ENCODE measurements at places on chromosomes 5 and 9.

GRCh38 chr5:7348168-7348854, 47.6 kb upstream of the ADCY2 start:
- no peak for DNase-seq

DNA sequence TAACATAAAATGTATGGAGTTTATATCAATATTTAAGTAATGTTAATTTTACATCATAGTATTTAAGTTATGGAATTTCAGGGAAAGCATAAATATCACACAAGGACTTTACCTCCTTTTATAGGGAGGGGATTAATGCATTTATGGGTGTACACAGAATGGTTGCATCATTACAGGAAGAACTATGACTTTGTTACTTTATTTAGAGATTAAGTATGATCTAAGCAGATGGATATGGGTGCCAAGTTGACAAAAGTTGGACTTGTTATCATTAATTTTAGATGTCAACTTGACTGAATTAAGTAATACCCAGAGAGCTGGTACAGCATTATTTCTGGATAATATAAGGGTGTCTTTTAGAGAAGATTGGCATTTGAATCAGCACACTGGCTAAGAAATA, 160.5 kb upstream of the CDH10 start:
- no peak for DNase-seq

DNA sequence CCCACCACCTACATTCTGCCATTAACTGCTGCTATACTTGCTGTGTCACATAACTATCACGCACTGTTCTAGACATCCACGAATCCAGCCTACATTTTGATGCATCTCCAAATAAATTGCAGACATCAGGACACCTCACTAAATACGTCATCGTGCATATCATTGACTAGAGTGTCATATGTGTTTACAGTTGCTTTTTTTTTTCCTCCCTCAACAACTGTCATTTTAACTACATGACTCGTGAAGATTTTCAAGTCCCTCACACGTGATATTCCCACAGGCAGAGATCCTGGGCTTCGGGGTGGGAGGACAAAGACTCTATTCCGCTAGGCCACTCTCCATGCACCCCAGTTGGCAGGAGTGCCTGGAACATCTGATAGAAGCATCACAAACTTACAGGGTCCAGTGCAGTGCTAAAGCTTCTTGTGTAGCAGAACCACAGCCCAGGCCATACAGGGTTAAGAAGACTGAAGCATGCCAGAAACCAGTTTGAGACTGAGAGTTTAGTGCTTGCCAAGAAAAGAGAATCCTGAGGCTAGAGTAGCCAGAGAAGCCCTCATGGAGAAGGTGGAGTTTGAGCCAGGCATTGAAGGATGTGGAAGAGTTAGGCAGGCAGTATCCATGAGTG, 1.1 kb downstream of the PCYOX1L start:
- no peak for DNase-seq

DNA sequence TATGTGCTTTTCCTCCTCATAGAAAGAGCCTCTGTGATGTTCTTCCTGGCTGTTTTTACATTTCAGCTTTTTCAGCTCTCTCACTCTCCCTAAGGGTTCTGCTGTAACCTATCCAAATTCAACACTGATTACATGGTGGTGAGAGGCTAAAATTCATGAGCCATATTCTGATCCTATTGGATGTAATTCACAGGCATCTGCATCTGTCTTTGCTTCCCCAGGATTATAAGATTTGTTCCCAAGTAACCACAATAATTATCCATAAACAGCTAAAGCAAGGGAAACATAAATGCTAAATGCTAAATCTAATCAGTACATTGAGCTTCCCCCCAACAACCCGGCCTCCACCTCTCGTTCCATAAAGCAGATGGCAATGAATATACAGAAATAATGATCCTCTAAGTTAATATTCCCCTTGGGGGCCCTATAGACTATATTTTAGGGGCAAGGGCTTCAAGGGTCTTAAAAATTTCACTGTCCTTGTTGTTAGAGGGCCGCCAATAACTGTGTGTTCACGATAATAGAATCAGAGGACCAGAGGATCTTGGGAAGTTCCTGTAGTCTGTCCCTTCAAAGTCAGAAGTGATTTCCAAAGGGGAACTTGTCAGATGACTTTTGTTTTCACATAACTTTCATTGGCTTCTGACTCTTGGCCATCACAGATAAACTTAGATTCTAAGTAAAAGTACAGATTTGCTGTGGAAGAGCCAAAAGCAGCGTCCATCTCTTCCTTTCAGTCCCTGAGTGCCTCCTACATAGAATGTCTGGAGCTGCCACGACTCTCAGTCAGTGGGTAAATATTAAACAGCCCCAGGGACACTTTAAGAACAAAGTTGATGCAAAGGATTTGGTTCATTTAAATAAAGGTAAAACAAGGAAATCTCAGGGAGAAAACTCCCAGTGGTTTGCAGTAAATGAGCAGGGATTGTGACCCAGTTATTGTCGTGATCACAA, 125.6 kb downstream of the ALDH1A1 start:
- no peak for DNase-seq

DNA sequence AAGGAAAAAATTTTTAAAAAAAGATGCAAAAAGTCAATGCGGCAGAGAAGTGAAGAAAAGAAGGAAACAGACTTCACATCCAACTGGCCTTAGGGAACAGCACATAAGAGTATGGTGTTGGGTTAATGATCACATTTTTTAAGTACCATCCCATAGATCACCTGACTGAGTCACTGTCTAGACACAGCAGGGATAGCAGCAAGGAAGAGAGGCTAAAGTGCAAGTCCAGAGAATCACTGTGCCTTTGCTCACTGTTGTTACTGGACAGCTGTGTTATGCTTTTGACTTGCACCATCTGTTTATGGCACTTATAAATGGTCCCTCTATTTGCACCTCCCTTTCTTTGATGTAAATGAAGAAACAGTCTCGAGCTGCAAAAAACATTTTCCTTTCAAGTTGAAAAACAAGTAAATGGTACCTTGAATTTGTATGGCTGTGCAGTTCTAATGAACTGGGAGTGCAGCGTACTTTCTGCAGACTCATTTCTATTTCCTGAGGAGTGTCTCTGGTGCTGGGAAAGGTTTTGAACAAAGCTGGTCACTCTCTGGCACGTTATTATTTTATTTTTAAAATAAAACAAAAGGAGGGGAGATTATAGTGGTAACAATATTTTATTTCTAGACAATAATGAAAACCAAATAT, 84.2 kb downstream of the TRPM6 start:
- no peak for DNase-seq

GRCh38 chr9:76835571-76836283, 70.2 kb downstream of the PRUNE2 start:
- DNase-seq = no peak

DNA sequence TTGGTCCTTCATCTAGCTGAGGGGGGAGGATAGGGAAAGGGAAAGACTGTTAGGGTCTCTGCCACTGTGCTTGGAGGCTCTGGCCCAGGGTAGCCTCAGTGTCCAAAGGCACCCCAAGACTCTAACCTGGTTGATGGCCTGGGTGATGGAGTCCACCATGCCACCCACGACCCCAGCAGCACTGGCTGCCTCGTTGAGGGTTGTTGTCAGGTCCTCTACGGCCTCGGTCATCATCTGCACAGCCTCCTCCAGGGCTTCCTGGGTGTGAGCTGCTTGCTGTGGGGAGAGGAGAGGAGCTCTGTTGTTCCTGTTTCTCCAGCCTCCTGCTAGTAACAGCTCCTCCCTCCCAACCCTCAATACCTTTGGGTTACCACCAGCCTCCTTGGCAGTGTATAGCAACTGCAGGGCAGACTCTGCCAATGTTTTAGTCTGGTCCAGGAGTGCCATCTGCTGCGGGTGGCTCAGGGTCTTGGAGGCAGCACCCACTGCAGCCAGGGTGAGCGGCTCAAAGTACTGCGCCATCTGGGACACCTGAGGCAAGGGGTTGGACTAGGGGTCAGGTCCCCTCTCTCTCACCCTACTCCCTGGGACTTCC, 16.2 kb upstream of the TPM2 start:
- no peak for DNase-seq

- no peak for DNase-seq
Measured at GRCh38 chr9:124975131-124975530, 34.2 kb upstream of the GOLGA1 start.

GRCh38 chr5:102453716-102454115, 45.1 kb downstream of the SLCO6A1 start:
- no peak for DNase-seq

DNA sequence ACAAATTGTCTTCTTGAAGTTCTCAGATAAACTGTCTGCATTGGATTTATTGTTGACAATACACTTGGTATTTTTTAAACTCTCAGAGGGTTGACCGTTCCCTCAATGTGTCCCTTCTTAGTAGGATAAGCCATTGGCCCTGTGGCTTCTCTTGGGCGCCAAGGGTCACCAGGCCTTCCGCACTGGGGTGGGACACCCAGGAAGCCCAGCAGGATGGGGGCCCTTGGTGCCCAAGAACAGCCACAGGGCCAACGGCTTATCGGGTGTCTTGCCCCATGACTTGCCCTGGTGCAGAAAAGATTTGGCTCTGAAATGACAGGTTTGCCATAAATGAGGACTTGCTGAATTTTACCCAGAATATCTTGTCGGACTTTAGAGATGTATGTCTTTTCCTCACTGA, 375.0 kb downstream of the IRX2 start:
- no peak for DNase-seq

GRCh38 chr9:91177661-91178280, 183.9 kb downstream of the AUH start:
- DNase-seq = no peak

- no peak for DNase-seq
Measured at GRCh38 chr9:133258061-133259015, 16.7 kb downstream of the ABO start.

DNA sequence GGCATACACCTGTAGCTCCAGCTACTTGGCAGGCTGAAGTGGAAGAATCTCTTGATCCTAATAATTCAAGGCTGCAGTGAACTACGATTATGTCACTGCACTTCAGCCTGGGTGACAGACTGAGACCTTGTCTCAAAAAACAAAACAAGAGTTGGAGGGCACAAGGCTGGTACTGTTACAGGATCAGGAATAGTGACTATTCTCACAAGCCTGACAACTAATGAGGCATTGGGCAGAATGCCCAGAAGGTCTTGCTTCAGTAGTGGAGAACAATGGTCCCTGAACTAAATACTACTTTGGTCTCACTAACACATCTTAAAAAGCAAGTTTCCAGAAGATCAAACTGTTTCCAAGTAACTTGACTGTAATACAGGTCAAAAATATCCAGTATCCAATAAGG, 182.9 kb upstream of the RFX3 start:
- no peak for DNase-seq

DNA sequence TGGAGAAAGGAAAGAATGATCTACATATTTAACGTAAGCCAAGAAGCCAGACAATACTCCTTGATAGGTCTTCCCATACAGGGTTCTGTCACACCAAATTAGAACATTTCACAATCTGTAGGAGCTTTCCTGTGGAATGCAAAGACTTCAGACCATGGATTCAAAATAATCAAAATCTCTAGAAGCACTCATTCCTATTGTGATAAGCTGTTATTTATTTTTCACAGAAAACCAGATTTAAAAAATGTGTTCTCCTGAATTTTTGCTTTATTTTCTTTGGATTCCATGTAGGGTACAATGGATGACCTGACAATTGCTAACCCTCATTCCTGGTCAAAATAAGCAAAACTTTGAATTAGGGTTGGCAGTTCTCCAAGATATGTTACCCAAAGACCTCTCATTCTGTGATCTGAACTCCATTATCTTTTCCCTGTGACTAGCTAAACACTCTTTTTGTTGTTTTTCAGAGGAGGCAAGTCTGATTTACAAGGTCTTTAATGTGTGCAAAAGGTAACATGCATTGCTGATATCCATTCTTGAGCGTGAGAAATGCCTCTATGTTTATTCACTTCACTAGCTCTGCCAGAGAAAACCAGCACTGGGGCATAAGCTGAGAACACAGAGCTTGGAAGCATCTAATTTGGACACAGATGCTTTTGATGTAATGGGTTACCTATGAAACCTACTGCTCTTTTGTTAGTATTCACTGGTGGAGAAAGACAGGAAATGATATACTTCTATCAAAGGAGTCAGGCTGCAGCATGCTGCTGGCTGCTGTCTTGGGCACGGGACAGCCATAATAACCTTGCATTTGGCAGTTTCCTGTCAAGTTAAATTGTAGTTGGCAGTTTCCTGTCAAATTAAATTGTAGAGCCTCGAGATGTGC, 31.4 kb downstream of the ACTBL2 start:
- DNase-seq = no peak

- DNase-seq = no peak
Measured at GRCh38 chr5:43780586-43780985, 177.6 kb downstream of the NNT start.

GRCh38 chr9:122453677-122454135, 24.0 kb downstream of the OR1J1 start:
- no peak for DNase-seq

DNA sequence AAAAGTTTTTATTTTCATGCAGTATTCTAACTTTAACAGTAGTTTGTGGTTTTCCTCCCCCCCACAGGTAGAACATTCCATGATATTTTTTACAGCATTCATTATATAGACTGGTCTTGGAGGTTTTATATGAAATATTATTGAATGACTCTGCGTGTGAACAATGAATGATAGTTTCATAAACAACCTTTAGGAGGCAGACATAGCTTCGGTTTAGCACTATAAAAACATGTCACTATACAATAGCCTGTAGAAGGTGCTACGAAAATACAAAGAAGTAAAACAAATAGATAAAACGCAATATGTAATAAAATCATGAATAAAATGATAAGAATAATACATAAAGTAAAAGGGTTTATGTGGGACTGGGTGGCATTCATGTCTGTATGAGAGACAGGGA, 8.5 kb downstream of the KLF4 start:
- DNase-seq = no peak

- DNase-seq = no peak
Measured at GRCh38 chr5:176583076-176583475, 26.9 kb downstream of the GPRIN1 start.

DNA sequence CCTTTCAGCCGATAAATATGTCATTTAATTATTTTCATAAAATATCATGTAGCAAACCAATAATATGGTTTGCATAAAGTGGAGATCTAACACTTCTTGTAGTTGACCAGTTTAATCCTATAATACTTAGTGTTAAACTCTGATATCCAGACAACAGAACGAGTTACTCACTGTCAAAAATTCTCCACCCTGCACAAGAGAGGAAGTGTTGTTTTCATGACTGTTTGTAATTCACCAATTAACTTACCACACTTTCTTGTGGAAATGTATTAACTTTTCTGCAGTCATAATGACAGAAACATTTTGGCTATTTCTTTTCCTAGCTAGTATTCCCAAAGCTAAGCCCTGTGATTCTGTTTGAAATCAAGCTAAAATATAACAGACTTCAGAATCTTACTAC, 555.3 kb upstream of the FTMT start:
- no peak for DNase-seq

GRCh38 chr5:52727576-52727975, 60.1 kb upstream of the ITGA1 start:
- no peak for DNase-seq

GRCh38 chr9:37596504-37596903, 4.1 kb upstream of the TOMM5 start:
- no peak for DNase-seq

GRCh38 chr5:38426490-38426889, 130.0 kb downstream of the LIFR start:
- no peak for DNase-seq

- no peak for DNase-seq
Measured at GRCh38 chr9:107489144-107489673, 360 bp downstream of the KLF4 start.
